ENCODE measurements at places on chromosomes 2 and 18. TPM values are rescaled to one million over a fixed set of nuclear protein-coding genes. Genes with fewer than 3 reads are reported as not detected.

GRCh38 chr2:40353231-40353630 lies 98.7 kb downstream of the SLC8A1 start:
- DNase-seq: no peak

DNA sequence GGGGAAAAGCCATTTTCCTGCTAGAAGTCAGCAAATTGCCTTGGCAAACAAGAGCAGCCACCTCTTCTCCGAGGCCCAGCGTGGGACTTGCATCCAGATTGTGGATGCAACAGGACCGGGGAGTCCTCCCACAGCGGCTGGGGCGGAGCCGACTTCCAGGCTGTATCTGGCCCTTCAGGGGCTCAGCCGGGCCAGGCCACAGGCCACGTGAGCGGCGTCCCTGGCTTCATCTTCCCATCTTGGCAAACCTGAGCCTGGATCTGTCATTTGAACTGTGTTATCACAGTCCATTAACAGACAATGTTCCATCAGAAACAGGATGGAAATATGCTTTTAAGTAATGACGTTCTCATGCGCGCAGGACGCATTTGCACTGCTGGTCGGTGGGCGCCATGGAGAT lies 483.5 kb upstream of the SALL3 start:
- no peak for DNase-seq

- no peak for DNase-seq
These were observed 7.3 kb upstream of the SETBP1 start for GRCh38 chr18:44673256-44673880.

DNA sequence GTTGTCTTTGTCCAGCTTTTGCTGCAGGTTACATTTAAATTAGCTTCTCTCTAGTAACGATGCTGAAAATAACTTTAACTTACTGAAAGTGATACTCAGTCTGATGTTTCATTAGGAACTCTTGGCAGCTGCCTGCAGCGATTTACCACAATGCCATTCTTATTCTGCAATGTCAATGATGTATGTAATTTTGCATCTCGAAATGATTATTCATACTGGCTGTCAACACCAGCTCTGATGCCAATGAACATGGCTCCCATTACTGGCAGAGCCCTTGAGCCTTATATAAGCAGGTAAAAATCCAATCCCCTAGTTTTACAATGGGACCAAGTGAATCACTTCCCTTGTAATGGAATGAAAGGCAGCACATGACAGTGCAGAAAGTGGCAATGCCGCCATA lies 16.3 kb upstream of the MFF start:
- DNase-seq: no peak

GRCh38 chr18:6976935-6977334 lies 140.7 kb downstream of the LAMA1 start:
- no peak for DNase-seq

- no peak for DNase-seq
These were observed 508.9 kb upstream of the TCF4 start for GRCh38 chr18:56096861-56097260.

DNA sequence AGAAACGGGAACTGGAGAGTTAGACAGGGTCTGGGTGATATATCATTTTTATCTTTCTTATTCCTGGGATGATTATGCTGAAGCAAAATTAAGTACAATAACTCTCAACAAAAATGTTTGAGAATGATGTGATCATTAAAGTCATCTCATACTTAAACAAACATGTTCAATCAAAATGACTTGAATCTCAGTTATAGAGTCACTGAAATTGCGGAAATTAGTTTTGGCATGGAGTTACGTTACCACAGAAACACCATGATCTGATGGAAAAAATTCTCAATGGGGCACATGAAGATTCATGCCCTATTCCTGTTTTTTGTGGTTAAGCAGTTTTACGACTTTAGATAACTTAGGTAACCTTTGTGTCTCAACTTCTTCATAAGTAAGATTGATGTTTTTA lies 757.7 kb downstream of the EPHA4 start:
- no peak for DNase-seq

- peak; percentile 69 for DNase-seq
These were observed 5.9 kb upstream of the RALB start for GRCh38 chr2:120246546-120247300.

- no peak for DNase-seq
These were observed 6.5 kb upstream of the DUSP2 start for GRCh38 chr2:96151595-96152303.

DNA sequence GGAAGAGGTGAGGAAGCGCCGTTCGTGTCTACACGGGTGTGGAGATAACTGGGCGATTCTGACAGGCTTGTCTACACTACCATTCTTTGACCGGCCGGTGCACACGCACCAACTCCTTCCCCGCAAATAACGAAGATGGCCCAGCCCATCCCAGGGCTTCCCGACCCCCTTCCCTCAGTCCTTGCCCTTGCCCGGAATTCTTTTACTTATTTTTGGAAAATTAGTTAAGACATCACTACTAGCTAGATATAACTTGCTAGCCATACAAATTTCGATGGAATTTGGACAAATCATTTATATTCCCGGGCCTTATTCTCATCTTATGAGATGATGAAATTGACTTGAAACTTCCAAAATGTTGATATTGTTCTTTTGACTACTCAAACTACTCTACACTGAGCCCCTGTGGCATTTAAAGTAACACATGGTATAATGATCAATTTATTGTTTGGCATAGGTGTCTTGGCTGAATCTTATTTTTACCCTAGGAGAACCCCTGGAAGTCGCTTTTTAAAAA lies 1.3 kb downstream of the ERICH2 start:
- no peak for DNase-seq

DNA sequence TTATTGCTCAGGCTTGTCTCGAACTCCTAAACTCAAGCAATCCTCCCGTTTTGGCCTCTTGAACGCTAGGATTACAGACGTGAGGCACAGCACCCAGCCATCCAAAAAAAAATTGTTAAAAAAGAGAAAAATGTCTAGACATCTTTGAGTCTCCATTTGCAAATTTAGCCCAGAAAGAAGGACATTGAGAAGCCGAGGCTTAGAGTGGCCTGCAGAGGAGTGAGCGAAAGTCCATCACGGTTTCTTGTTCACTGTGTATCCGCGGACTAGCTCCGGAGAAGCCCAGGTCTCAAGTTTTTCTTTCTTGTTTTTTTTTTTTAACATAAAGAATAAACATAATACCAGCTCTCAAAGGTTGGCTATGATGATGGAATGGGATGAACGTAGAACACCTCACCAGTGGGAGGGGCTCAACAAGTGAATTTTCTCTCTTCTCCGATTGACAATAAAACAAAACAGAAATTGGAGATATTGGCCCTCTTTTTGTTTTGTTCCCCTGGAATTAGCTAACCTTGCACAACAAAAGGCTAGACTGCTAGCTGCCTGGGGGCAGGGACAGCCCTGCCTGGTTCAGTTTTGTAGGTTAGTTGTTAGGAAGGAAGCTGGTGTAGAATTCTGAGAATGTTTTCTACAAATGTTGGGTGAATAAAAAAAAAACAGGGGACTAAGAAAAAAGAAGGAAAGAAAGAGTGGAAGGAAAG lies 163.4 kb downstream of the MYCN start:
- DNase-seq: no peak

DNA sequence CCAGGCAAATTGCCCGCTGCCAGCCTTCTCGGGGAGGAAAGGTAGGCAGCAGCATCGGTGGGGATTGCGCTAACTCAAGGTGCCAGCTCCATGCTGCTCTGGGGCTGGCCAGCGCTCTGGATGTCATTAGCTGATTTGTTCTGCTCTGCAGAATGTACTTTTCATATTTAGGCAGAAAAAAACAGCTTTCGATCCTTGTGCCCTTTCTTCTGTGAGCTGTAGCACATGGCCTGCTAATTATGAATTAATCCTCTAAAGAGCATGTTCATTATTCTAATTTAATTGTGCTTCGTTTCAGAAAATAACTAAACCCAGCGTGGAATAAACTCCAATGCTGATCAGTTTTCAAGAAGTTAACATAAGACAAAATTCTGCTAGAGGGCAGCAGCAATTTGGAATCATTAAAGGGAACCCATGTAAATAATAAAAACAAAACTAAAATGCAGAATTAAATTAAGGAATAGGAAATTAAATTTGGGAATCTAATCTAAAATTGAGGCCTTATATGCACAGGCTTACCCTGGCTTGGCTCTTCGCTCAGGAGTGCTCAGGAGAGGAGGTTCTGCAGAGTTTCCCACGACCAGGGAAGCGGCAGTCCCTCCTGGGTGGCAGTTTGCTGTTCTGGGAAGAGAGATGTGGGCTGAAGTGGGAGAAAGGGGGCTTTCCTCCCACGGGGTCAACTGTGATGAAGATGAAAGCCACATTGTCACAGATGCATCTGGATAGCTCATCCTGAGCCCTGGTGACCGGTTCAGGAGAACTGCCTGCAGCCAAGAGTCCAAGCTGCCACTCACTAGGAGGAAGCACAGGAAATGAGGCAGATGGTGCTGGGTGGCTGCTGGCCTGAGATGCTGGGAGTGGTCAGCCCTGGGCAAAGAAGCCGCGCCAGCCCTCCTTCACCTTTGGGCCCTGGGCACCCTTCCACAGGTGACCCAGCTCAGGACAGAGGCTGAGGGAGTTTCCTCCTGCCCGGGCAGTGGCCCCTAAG lies 93.2 kb upstream of the PKDCC start:
- no peak for DNase-seq

- DNase-seq: no peak
These were observed 53.6 kb downstream of the TMEM178A start for GRCh38 chr2:39719317-39719716.

DNA sequence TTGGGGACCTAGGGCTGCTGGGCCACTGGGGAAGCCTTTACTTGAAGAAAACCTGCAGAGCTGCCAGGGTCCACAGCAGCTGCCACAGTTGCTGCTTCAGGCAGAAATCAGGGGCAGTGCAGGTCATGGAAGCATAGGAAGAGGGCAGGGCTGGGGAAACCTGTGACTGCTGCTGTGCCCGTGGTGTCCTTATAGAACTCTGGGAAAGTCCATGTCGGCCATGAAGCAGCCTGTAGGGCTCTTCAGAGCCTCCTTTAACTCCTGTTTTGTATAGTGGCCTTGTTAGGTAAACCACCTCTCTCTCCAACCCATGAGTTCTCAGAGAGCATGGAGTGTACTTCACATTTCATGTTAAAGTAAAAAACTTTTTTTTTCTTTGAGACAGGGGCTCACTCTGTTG lies 62.1 kb downstream of the SMAD4 start:
- DNase-seq: no peak

GRCh38 chr2:134416637-134417036 lies 162.8 kb downstream of the MGAT5 start:
- no peak for DNase-seq

- DNase-seq: no peak
These were observed 12.9 kb downstream of the FZD7 start for GRCh38 chr2:202046572-202046971.

- no peak for DNase-seq
These were observed 144.9 kb upstream of the MYCN start for GRCh38 chr2:15795426-15795825.

DNA sequence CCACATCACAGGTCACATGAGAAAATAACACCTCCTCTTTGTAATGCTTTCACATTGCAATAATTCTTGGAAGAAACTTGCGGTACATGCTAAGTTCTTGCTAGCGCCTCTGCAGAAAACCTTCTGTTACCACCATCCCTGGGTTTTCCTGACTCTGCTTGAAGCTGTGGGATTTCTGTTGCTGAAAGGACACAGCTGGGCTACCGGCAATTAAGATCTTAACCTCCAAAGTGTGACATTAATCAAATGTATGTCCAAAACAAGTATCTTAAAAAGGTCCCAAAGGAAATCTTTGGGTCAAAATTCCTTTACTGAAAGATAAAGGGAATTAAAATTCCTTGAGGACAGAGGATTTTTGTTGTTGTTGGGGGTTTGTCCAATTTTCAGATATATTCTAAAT lies 7.5 kb downstream of the CCBE1 start:
- no peak for DNase-seq

- DNase-seq: no peak
These were observed 173.5 kb upstream of the FOSL2 start for GRCh38 chr2:28219138-28219537.

DNA sequence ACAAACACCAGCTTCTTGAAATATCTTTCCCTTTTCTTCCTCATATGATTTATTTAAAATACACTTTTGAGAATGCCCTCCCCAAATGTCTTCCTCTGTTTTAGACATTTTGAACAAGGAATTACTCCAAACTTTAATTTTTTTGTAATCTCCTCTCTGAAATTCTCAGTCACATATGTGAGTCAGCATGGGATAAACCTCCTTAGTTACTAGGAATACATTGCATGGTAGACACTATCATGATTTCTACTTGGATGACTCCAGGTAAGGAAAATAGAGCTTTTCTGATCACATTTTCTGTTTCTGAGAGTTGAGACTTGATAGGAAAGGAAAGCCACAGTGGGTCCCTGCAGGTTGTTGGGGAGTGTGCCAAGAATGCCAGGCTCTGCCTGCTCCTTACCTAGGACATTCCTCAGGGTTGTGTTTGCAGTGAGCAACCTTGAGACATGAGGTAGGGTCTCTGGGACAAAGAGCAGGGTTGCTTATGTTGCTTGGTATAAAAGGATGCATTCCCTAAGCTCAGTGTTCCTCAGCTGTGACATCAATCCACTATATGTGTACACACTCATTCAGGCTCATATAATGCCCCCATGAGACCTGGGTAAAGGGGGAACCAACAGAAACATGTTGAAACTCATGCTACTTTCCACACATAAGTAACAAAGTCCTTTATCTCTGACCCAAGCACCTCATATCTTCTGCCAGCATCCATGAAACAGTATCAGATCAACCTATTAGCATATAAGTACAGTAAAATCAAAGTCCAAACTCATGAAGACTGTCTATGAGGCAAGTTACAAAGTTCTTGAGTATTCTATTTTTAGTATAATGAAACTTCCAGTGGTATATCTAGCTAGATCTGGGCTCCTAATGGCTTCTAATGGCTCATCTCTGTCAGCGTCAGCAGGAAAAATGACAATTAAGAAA lies 112.8 kb upstream of the SCN1A start:
- no peak for DNase-seq

DNA sequence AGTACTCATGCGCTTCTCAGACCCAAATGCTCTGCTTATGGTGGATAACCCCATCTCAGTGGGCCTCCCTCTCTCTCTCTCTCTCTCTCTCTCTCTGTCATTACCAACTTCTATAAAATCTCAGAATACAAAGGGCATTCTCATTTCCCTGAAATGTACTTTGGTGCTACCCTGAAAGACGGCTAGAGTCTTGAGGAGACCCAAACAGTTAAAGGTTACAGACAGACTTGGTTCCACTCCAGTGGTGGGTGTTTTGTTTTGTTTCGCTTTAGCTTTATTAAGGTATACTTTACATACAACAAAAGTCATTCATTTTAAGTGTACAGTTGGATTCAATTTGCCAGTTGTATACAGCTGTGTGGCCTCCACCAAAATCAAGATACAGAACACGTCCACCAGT lies 60.9 kb downstream of the BCL11A start:
- DNase-seq: no peak

- DNase-seq: no peak
These were observed 361.8 kb downstream of the RND3 start for GRCh38 chr2:150125708-150126107.

GRCh38 chr2:152176113-152176714 lies 651 bp upstream of the STAM2 start:
- no peak for DNase-seq

DUSP2 gene
- polyA plus RNA-seq: 1.2 TPM

GPR39 gene
- 9.1 TPM for polyA plus RNA-seq

IL1A gene
- polyA plus RNA-seq: 146 TPM

TLX2 gene
- polyA plus RNA-seq: not detected

IMPACT gene
- polyA plus RNA-seq: 35.3 TPM

CLEC4F gene
- not detected for polyA plus RNA-seq

UGT1A10 gene
- polyA plus RNA-seq: 2.4 TPM

FOXD4L1 gene
- 0.08 TPM for polyA plus RNA-seq

CPO gene
- 0.25 TPM for polyA plus RNA-seq

GREB1 gene
- 0.13 TPM for polyA plus RNA-seq

SEMA4C gene
- polyA plus RNA-seq: 10.2 TPM

HMSD gene
- 0.94 TPM for polyA plus RNA-seq
